ENCODE measurements at places on chromosomes 2 and 18.

DNA sequence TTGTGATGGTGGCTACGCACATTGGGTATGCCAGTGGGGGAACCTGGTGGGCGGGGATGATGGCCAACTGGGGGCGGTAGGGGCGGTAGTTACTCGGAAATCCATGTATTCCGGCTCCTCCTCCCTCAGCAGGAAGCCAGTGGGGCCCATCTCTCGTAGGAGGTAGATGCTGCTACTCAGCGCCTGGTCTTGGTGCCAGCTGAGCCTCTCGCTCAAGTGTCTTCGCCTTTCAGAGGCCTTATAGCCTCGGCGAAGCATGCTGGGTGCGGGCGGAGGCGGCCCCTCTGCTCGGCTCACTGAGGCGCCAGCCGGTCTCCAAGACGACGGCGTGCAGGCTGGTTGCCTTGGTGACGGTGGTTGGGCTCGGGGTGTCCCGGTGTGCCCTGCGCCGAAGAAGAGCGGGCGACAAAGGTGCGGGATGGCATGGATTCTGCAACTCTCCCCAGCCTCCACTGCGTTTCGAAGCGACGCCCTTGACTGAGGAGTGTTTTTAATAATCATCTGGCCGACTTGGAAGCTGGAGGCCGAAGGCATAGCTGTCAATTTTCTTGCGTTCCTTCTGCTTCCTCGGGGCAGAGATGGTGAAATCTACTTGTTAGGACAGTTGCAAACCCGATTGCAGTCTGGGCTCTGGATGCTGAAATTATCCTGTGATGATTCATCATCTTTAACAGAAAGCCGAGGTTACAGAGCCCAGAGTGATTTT is at the start of gene ZSWIM2:
Gene ZSWIM2, minus strand, starts transcription at position 298 of the 706 bp plus-strand sequence. Its CDS starts 40 bp downstream, at position 258.
- no peak for DNase-seq

DNA sequence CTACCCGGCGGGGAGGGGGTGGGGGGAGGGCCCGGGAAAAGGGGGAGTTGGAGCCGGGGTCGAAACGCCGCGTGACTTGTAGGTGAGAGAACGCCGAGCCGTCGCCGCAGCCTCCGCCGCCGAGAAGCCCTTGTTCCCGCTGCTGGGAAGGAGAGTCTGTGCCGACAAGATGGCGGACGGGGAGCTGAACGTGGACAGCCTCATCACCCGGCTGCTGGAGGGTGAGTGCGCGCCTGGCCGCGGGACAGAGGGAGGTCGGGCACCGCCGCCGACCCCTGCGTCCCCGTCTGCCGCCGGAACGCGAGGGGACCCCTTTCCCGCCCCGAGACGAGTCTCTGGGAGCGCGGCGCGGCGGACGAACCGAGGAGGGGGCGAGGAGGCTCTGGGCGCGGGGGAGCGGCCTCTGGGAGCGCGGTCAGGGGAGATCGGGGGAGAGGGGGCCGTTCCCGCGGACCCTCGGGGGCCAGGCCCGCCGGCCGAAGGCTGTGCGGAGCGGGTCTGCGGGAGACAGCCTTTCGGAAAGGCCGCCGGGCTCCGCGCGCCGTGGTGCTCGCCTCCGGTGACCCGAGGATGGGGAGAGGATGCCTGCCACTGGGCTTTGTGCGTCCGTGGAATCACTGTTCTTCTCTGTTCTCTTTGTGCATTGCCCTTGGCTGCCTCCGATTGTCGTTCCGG is 463 bp downstream of the PPP1CB start:
- peak; percentile 31 for DNase-seq

DNA sequence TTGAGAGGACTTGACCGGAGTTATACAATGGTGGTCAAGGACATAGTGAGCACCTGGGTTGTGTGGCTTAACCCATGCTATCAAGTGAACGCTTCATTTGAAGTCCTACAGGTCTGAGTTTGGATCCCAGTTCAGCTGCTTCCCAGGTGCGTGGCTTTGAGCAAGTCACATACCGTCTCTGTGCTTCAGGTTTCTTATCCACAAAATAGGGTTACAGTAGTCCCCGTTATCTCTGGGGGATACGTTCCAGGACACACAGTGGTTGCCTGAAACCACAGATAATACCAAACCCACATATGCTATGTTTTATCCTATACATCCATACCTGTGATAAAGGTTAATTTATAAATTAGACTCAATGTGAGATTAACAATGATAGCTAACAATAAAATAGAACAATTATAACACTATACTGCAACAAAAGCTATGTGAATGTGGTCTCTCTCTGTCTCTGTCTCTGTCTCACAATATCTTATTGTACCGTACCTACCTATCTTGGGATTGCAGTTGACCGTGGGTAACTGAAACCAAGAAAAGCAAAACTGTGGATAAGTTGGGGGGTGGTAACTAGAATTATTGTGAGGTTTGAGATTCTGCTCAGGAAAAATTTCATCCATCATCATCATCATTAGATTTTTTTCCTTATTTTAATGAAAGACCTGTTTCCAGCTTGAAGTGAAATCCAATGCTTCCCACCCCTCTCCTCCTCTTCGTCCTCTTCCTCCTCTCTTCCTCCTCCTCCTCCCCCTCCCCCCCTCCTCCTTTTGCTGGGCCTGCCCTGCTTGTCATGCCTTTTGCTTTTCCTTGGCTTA is 22.7 kb downstream of the LBH start:
- no peak for DNase-seq

DNA sequence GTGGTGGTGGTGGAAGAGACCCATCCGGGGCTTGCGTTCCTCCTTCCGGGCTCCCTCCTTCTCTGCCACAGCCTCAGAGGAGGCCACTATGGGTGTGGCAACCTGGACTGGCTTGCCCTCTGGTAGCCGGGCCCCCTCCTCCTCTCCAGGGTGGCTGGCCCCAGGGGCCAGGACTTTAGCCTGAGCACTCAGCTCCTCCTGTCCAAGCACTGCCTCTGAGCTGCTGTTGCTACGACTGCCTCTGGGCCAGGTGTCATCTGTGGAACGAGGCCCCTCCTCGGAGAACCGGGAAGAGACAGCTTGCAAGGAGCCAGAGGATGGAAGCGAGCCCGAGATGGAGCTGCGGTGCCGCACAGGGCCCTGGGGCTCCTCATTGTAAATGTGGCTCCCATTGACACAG is 16.7 kb upstream of the SFXN5 start:
- DNase-seq, result no peak

- no peak for DNase-seq
These were observed 487.2 kb upstream of the GCFC2 start for GRCh38 chr2:76197842-76198448.

GRCh38 chr2:188381614-188382013 is 89.9 kb downstream of the GULP1 start:
- DNase-seq, result no peak

DNA sequence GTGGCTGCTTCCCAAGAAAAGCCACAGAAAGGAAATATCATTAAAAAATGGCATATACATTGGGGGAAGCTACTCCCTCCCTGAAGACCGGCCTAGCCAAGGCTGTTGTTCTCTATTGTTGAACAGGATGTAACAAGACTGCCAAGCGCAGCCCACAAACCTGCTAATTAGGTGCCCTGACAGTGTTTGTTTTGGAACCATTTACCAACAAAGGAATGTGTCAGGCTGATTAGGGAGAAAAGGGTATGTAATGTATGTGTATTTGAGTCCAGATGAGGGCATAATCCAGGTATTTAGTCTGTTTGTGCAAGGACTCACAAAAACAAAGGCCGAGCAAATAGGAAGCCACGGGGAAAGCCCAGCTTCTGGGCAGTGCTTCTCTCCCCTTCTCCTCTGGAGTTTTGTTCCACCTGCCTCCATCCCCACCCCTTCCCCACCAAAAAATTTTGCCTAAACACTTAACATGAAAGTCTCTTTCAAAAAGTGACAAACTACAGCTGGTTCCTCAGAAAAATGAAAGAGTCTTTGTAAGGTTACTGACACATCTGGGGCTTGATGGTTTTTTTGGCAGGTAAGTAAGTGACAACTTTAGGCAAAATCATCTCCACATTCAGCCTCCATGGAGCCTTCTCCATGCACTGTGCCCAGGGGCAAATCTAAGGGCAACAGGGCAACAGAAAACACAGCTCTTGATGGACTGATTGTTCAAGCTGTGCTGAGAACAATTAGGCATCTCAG is 78.3 kb upstream of the FZD5 start:
- DNase-seq, result no peak

- no peak for DNase-seq
These were observed 86.2 kb downstream of the CRIM1 start for GRCh38 chr2:36441816-36442215.

DNA sequence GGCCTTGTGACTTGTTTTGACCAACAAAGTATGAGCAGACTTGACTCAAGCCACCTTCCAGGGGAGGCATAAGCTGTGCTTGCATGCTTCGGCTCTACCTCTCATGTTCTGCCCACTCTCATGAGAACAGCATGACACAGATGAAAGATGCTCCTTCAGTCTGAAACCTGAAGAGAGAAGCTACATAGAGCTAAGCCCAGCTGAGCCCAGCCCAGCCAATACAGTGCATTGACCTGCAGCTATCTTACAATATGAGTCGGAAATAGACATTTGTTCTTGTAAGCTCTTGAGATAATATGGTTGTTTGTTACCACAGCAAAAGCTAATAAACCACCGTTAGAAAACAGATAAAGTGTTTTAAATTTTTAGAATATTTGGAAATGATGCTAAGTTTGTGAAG is 426.7 kb upstream of the PKDCC start:
- no peak for DNase-seq

- DNase-seq, result no peak
These were observed 72.1 kb downstream of the NRP2 start for GRCh38 chr2:205754285-205754923.

DNA sequence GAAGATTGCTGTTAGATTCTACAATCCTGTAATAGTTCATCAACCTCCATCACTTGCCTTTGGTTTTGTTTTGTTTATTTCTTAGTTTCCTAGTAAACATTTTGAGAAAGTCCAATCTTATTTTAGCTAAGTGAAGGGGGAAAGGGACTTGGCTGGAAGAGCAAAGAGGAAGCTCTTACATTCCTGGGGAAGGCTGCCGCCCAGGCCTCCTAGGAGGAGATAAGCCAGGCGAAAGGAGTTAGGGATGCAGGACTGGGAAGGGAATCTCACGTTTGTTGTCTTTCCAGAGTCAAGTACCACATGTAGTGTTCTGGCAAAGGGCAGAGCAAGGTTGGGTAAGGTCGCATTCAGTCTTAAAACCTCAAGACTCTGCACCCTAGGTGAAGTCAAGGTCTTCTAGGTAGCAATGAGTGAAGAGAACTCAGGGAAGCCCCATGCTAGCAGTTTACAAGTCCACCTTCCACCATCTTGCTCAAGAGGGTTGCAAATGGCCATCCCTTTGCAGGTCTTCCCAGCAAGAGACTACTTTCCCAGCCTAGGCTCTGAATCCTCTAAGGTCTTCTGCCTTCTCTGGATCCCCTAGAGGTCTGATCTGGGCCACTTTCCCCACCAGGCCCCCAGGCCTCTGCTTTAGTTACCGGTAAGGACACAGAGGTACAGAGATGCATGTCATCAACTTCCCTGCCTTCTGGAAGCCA is 320.7 kb downstream of the CYP26B1 start:
- DNase-seq, result no peak

GRCh38 chr18:47815486-47816270 is 114.8 kb downstream of the SMAD2 start:
- no peak for DNase-seq

DNA sequence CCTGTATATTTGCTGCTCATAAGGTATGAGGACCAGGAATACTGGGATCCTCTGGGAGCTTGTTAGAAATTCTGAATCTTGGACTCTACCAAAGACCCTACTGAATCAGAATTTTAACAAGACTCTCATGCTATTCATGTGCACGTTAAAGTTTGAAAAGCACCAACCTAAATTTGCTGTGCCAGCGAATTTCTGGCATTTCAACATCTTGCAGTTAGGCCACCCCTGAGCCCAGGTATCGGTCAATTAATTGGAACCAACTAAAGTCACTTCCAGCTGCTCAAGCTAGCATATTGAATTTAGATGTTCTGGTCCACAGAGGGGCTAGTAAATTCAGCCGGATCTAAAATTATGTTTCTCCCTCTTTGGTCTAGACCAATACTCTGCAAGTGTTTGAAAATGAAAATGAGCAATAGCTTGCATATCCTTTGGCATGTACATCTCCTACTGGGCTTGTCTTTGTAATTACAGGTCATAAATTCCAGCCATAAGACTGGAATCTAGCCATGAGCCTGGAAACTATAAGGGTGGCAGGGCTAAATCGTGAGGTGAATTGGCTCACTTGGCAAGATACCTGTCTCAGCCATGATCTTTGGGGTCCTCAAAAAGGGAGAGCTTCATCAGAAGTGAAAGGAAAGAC is 72.4 kb downstream of the SKA1 start:
- DNase-seq, result no peak

DNA sequence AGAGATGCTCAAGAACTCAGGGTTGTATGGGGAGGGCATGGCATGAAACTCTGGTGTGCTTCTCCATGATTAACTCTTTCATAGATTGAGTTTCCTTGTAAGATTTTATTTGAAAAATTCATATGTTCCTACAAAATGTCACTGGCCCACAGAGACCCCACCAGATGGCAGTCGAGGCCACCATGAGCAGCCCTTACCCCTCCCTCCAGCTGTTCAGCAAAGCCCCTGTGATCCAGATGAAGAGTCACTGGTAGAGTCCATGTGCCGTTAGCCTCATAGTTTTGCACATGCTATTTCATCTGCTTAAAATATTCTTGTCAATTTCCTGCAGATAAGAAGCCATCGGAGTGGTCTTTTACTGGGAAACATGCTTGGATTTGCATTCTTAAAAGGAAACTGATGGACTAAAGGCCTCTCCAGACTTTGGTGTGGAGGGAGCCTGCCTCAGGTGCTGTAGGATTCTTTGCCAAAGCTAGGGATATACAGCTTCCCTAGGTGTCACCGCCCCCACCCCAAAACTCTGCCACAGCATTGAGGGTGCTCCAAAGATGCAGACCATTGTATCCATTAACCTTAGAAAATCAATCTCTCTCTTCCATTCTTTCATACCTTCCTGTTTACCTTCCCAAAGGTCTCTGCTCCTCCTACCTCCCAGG is 18.8 kb downstream of the ZNF385B start:
- DNase-seq, result no peak

DNA sequence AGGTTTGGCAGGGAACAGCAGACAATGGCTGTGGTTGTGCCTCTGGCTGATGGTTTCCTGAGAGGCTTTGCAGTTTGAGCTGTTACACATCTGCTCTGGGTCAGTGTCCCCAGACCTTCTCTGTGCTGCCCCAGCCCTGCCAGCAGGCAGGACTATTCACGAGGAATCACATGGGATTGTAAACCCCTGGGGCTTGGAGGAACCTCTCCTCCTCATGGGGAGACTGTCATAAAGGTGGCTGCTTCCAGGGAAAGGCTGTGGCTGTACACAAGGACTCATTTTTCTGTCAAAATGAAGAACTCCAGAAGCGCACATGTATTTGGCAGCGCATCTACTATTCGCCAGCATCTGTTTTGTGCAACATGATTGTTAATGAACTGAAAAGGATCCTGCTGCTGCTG is 142.6 kb upstream of the CYP1B1 start:
- no peak for DNase-seq

All from stimulated activated CD8-positive, alpha-beta memory T cell treated with anti-CD3 and anti-CD28 coated beads, Interleukin-2, amount 100 ng/mL, for 1 hour (primary cell).